ENCODE measurements at places on chromosomes 6 and 20. TPM values are rescaled to one million over a fixed set of nuclear protein-coding genes. Genes with fewer than 3 reads are reported as not detected.

- no peak for DNase-seq
These were observed 72.7 kb downstream of the LY86 start for GRCh38 chr6:6661191-6661590.

DNA sequence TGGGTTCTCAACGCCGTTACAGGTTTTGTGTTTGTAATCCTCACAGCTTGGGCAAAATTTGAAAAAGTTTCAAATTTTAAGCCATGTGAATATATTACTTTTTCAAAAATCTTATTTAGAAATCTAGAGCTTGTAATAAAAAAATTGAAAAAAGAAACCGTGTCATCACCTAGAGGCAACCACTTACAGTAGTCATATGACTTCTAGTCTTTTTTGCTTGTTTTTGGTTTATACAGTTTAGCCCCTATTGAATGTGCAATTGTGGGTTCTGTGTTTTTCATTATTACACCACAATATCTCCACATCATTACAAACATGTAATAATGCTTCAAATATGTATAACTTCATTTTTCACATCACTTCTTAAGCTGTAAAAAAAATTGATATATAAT, 888 bp downstream of the DYNLRB1 start:
- DNase-seq, result no peak

The RGS17 gene
- 0.19 TPM for total RNA-seq

GRCh38 chr6:3194535-3195419, 32.7 kb downstream of the TUBB2B start:
- no peak for DNase-seq

DNA sequence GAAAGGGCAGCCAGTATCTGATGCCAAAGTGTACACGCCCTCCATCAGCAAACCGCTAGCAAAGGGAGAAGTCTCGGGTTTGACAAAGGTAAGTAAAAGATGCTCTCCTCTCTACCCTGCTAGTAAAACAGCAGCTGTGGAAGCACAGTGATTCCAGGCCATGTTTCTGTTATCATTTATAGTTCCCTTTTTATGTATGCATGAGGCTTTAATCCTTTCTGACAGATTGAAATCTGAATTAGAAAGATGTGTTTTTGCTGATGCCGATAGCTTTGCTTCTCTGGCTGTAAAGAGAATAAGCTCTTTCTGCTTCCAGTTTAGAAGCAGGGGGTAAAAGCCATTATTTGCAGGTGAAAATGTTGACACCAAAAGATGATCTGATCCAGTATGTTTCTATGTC, 392.4 kb upstream of the SOX4 start:
- no peak for DNase-seq

The POU5F1 gene
- total RNA-seq, result 2.5 TPM

GRCh38 chr6:22471132-22471690, 98.2 kb upstream of the HDGFL1 start:
- DNase-seq, result no peak

DNA sequence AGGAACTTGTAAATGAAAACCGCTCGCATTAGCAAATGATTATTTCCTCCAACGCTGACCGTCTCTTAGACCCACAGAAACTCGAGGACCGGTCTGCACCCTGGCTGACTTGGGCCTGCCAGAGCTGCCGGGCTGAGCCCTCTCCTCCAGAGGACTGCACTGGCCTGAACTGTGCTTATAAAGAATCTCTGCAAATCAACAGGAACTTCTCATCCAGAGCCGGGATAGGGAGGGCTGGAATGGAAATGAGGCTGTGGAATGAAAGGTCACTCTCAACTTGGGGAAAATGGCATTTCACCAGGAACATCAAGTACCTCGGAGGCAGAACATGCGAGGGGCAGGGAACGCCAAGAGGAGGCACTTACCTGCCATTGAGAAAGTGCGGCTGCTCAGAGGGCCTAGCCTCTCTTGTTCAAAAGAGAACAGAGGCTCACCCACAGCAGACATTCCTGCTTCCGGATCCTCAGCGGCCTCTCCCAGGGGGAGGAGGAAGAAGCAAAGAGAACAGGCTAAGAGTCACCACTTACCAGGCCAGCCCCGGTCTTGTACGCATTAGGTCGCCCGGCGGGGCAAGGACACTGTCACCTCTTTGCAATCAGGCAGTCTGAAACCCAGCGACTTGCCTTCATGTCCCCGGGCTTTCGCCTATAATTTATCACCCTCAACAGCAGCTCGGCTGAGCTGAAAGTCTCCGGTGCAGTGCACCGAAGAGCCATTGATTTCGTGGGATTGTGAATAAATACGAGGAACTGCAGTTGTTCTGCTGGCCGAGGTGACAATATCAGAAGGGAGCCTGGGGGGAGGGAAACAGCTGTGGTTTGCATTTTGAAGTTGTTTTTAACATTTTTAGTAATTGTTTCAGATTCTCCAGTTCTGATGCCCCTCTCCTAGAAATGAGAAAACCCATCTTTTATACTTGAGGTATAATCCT, 37.6 kb downstream of the ZMYND8 start:
- no peak for DNase-seq

DNA sequence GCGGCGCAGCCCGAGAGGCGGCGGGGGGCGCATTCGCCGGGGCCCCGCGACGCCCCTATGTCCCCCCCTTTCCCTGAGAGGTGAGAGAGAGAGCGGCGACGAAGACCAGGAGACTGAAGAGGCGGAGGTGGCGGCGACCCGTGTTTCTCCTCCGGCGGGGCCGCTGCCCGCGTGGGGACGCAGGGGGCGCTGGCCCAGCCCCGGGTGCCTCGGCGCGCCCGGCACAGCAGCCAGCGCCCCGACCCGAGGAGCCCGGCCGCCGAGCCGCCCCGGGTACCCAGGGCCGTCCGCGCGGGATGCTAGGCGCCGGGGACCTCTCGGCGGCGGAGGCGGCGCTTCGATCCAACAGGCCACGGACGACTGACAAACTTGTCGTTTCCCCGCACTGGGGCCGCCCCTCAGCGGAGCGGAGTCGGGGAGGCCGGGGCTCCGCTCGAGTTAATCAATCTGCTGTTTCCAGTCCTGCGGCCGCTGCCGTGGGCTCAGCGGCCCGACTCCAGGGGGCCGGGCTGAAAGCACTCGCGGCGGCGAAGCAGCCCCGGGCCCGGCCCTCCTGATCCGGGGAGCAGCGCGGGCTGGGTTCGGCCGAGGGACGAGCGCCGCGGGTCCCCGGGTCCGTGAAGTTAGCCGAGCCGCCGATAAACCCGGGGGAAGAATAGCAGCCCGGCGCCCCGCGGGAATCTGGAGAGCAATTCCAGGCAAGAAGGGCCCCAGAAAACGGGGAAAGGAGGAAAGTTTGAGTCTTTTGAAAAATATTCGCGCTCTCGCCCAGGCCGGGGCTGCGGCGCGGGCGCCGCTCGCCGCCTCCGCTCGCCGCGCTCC, 631 bp downstream of the MDGA1 start:
- DNase-seq, result no peak

DNA sequence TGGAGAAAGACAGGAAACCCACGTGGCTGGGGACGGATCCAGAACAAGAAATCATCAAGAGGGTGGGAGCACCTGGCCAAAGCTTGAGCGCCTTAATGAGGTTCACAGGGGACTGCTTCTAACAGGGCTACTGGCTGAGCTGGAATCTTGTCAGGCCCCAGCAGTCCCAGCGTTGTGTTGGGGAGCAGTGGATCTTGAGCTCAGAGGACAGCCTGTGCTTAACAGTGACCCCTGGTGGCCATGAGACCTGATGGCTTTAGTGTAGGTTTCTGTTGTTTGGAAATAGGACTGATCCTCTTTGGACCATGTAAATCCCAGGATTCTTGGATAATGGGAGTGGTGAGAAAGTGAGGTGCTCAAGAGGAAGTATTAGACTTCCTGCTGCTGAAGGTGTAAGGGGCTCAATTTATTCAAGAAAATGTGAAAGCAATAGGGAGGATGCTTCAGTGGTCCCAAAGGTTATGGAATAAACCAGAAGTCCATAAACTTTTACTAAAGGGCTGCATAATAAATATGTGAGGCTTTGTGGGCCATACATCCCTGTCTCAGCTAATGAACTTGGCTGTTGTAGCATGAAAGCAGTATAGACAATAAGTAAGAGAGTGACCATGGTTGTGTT, 216.2 kb downstream of the NFATC2 start:
- no peak for DNase-seq

GRCh38 chr20:33482581-33482980, 7.3 kb upstream of the CBFA2T2 start:
- no peak for DNase-seq

GRCh38 chr20:33910056-33910455, 83.7 kb upstream of the RALY start:
- no peak for DNase-seq

All from esophagus squamous epithelium (tissue), 5 donors.